Fibroblast of lung (primary cell): ENCODE measurements at places on chromosomes 2 and 18.

GRCh38 chr18:9401176-9401575 is 66.6 kb downstream of the TWSG1 start:
- DNase-seq = no peak

- no peak for DNase-seq
These were observed 67.8 kb upstream of the PARD3B start for GRCh38 chr2:204477358-204477950.

- DNase-seq = no peak
These were observed 203.9 kb downstream of the PRKCE start for GRCh38 chr2:45855374-45855773.

DNA sequence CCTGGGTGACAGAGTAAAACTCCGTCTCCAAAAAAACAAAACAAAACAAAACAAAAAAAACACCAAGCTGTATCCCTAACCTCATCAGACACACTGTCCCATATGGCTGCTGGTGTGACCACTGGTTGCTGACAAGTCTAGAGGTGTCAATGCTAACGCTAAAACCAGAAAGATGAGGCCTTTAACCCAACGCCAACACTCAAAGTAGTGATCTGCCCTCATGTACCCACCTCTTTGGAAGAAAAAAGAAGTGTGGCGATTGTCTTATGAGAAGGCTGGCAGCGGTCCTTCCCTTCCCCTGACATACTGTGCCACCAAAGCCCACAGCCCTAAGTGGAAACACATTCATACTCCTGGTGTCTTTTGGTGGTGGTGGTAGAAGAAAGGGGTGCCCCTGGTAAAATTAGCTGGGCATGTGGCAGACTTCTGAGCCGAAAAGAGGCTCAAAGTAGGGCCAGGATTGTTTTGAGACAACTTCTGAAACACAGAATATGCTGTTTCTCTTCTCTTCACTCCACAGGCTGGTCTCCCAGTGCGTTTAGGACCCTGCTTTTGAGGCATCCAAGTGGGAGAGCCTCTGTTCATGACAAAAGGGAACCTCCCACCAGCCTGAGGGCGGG is 9.8 kb downstream of the SERTAD2 start:
- no peak for DNase-seq

DNA sequence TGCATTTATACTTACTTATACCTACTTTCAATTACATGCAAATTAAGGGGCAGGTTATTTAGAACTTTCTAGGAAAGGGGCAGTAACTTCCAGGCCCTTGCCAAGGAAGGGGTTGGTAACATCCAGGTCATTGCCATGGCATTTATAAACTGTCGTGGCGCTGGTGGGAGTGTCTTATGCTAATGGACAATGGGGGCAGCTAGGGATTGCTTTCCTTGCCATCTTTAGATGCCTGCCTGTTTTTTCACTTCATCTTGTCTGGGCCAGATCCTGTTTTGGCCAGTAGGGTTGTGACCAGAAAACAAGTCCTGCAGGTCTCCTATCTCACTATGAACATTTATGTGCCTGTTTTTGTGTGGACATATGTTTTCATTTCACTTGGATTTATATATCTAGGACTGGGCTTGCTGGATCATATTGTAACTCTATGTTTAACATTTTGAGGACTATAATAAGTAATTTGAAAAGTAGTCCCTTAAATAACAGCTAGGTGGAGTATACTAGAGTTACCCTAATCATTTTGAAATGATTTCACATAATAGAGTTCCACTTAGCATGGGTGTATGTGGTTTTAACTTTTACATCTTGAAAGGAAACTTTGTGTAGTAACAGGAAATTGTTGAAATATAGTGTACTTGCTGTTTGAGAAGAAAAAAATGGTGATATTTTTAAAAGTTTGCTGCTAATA is 56.1 kb downstream of the LCLAT1 start:
- DNase-seq = no peak

- no peak for DNase-seq
These were observed 107.9 kb downstream of the TMEM163 start for GRCh38 chr2:134610871-134611270.

GRCh38 chr2:137255990-137256389 is 490.6 kb downstream of the THSD7B start:
- no peak for DNase-seq

DNA sequence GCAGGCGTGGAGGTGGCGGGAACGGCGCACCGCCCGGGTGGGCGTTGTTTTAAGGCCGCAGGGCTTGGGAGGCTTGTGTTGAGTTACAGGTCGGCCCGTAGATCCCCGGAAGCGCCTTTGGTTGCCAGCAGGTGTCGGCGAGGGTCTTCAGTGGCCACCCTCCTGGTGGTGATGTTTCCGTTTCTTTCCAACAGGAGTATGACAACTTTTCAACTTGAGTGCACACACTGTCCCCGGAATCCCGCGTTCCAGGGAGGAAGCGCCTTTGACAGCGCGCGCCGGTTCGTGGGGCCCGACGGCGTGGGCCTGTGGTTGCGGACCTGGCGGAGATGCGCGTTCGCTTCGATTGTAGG is 1.0 kb upstream of the HDAC4 start:
- DNase-seq = no peak

GRCh38 chr18:484749-485464 is 15.6 kb downstream of the COLEC12 start:
- DNase-seq = no peak

GRCh38 chr2:137192366-137193310 is 427.3 kb downstream of the THSD7B start:
- peak; percentile 60 for DNase-seq

DNA sequence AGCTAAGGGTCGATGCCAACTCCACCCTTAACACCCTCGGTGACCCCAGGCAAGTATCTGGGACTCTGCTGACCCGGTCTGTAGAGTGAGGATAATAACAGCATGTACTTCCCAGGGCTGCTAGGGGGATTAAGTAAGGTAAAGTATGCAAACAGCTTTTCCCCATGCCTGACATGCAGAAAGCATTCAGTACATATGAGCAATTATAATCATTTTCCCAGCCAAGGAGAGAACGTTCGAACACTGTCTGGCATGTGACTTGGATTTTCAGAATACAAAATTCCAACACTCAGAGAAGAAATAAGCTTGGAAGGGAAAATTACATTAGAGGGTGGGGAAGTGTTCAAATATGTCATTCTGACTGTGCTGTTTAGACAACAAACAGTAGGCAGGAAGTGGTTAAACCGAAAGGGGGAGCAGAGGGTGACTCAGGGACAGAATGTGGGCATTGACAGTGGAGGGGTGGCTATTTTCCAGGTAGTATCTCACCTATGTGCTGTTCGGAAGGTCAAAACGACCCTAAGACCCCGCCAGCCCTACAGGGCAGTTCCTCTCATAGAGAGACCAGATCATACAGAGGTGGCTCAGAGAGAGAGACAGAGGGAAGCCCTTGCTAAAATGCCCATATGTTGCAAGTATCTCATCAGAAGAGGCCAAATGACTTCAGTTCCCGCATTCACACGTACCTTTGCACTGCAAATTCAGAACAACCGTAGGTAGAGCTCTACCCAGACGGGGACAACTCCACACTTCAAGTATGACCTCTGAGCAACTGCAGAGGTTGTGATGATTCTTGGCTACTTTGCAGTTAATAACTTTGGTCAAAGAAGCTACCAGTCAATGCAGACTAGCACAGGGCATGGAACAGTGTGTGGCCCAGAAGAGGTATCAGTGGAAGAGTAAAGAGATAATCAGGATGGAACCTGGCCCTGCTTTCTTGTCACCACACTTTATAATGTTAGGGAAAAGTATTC is 14.8 kb downstream of the ASPRV1 start:
- DNase-seq = peak; percentile 58

DNA sequence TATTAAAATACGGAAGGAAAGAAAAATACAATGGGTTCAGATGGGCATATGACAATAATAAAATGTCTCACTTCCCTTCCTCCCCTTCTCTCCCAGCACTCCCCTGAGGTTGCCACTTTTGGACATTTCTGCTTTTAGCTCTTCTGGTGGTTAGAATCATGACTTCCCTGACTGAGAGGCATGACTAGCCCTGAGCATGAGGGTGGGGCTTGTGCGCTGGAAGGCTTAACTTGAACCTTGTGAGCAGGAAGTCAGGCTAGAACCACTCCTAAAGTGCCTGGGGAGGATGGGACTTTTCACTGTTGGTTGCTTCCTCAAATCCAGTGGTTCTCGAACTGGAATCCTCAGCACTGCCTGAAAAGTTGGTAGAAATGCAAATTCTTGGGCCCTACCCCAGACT is 19.7 kb upstream of the ARHGAP25 start:
- DNase-seq = no peak

DNA sequence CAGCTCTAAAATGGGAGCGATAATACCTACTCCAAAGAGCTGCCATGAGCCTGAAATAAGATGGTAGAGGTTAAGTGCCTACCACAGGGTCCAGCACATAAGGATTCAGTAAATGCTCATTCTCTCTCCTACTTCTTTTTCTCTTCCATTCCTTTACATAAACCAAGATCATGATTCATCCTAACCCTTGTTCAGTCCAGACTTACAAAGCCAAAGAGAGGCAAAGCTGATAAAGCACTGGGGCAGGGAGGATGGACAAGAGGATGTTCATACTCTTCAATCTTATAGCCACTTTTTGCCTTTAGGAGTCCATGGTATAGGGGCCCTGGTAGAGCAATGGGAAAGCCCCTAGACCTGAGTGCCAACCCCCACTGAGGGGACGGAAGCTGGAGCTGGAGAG is 75.6 kb upstream of the PKDCC start:
- no peak for DNase-seq

GRCh38 chr2:69204654-69205053 is 182.4 kb downstream of the GFPT1 start:
- DNase-seq = no peak

GRCh38 chr2:226461981-226462380 is 337.6 kb downstream of the IRS1 start:
- peak; percentile 68 for DNase-seq

GRCh38 chr2:149906886-149907285 is 319.3 kb upstream of the MMADHC start:
- no peak for DNase-seq

GRCh38 chr2:201999279-201999678 is 34.4 kb upstream of the FZD7 start:
- no peak for DNase-seq

DNA sequence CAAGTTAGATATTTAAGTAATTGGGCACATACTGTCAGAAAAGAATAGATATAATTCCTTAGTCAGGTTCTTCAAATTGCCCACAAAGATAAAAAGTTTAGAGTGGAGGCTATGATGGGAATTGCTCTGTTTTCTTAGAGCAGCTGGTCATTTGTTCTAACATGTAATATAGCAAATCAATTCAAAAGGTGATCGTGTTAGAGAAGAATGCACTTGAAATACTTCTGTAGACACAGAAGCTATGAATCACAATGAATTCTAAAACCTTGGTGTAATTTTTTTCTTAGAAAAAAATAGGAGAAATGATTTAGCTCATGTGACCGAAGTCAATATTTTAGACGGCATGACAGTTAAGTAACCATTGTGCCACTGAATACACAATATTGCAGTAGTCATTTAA is 918.1 kb upstream of the LRATD1 start:
- DNase-seq = no peak

DNA sequence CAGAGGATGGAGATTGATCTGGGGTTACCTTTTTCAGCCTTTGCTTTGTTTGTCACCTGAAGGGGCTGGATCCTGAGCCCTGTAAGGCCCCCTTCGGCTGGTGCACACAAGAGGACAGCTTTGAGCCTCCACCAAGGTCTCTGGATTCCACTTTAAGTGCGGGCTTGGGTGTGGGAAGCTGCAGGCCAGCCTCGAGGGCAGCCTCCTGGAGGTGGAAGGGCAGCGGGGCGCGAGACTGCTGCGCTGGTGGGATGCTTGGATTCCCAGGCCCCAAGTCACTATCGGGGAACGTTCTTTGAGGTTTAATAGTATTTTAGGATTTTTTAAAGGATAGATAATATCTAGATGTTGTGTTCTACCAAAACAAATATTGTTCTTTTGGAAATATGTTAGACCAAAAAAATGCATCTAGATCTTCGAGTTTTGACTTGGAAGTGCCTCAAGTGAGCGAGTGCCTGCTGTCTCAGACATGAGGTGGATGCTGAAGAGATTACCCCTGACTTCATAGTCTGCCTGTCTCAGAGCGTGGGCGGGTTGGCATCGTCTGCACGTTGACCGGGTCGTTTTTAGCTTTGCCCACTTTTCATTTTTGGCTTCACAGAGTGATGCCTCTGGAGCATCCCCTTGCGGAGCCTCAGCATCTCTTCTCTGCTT is 113.8 kb downstream of the AGAP1 start:
- DNase-seq = peak; percentile 54

GRCh38 chr18:26637324-26637723 is 89.0 kb upstream of the KCTD1 start:
- DNase-seq = no peak

DNA sequence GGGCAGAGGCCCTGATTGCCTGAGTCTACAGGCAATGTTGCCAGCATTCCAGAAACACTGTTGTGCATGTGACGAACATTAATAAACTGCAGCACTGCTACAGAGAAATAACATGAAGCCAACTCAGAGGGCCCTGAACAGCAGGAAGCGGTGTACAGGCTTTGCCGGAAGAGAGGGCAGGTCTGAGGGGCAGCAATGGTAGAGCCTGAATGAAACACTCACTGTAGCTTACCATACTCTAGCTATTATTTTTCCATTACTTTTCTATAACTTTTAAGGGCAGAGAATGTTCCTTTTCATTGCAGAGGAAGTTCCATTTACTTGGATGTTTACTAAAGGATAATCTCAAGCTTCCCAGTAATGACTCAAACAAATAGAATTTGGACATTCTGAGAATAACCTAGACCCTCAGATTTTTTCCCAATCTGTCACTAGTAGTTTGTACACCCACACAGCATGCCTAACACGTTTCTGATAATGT is 150.4 kb downstream of the MTX2 start:
- DNase-seq = peak; percentile 89

- DNase-seq = no peak
These were observed 12.5 kb upstream of the SLC40A1 start for GRCh38 chr2:189593115-189593514.

GRCh38 chr2:71269511-71270090 is 42.7 kb upstream of the PAIP2B start:
- no peak for DNase-seq

DNA sequence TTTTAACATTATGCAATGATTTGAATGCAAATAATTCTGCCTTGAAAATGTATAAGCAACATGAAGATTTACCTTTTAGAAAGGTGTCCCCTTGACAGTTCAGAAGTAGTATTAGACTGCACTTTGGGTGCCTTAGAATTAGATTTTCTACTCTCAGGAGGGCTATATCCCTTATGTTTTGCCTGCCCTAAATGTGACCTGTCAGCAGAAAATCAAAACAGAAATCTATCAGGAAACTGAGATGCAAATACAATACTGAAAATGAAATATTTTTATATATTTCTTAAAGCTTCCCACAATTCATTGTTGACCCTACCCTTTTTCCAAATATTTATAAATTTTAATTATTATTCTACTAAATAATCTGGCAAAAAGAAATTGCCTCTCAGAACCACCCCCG is 61.5 kb downstream of the TRIP12 start:
- DNase-seq = no peak

DNA sequence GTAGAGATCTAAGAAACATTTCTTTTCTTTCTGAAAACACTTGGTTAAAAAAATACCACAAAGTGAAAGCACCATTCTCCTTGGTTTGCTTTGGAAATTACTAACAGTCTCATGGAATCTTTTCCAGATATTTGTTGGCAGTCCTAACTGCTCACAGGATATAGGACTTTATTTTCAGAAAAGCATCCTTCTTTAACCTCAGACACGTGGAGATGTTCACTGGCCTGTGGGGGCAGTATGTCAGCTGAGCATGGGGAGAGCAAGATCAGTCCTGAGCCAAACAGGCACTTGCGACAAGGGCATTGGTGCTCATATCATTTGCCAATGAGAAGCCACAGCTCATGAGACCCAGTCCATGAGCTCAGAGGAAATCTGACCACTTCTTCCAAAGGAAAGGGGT is 371.9 kb downstream of the NBAS start:
- DNase-seq = no peak

- no peak for DNase-seq
These were observed 40.0 kb downstream of the EPC2 start for GRCh38 chr2:148684507-148684906.
